ENCODE measurements at places on chromosomes 5 and 9.

DNA sequence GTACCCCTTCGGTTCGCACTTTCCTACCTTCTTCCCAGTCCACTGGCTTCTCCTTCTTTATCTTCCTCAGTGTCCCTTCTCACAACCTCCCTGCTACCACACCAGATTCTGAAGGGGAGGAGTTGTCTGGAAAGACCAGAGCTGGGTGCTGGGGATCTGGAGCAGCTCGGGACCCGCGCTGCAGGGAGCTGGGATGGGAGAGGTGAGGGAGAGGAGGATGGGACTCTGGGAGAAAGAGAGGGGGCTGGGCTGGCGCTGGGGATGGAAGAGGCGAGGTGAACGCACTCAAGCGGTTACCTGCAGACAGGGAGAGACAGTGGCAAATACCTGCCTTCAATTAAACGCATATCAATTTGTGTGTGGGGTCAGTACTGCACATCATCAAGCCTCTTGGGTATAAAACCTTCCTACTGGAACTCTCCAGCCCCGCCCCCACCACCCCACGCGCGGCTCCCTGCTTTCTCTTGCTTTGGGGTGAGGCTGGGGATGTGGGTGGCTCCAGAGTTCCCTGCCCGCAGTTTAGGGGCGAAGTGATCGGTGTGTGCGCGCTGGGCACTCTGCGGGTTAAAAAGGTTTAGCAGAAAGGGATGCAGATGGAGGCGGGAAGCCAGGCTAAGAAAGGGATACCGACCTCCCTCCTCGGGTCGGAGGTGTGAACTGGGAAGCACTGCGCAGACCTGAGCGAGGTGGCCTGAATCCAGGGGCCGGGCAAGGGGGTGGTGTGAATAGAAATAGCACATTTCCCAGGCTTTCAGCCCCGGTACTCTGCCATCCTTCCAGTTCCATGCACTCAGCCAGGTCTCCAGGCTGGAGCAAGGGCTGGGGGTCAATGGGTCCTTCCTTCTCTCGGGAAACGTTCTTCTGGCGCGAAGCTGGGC is 977 bp upstream of the PAM start:
- DNase-seq = no peak

GRCh38 chr5:140215276-140215675 is 40.3 kb downstream of the CYSTM1 start:
- no peak for DNase-seq

GRCh38 chr9:2132484-2133082 is 117.4 kb downstream of the SMARCA2 start:
- DNase-seq = no peak

DNA sequence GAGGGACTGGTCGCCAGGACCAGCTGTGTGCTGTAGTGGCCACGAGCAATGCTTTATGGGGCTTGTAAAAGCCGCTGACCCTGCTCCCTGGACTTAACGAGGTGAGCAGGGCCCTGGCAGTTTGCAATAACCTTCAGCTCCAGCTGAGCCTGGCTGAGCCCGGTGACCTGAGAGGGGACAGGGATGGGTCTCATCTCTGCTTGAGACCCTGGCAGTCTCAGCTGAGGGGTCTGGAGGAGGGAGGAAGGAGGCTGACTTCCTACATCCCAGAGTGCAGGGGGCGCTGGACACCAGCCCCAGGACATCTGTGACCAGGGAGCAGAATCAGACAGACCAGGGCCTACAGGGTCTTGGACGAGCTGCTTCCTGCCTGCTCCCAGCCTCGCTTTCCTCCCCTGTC is 277.5 kb upstream of the MVB12B start:
- no peak for DNase-seq

GRCh38 chr5:76376866-76377230 is 26.2 kb upstream of the IQGAP2 start:
- no peak for DNase-seq

DNA sequence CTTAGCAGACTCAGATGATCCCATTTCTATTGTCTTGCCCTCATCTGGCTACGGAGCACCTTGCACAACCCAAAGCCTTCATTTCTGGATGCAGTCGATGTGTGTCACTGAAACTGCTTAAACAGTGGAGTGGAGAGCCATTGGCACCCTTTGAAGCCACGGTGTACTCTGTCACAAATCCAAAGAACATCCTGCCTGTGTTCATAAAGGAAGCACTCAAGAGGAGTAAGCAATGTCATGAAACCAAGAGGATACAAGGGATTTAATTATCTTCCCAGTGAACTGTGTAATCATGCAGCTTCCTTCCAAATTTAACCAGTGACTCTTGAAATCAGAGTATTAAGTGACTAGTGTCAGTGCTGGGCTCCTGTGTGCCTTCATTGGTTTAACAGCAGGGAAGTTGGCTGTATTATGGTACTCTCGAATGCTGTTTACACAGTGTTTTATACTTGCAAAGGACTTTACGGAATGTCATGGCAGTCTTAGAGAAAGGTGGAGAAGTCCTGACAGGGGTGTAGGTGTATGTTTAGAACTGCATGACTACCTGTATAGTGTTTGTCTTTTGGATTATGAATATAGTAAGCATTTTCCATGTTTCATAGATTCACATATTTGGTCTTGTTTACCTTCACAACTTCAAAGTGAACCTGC is 41.9 kb downstream of the CD180 start:
- DNase-seq = no peak

DNA sequence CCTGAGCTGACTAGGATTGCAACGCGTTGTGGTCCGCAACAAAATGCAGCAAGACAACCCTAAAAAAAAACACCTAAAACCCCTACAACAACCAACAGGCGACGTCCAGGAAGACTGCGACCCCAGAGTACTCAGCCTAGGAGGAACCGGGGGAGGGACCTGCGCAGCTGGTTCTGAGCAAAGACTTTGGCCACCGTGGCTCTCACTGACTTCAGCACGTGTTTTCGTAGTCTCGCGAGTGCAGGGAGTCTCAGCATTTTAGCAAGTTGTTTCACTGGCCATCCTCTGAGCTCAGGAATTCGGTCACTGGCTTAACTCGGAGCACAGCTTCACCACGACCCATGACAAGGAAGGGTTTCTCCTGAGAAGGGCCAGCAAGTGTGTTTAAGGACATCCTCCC is 8.6 kb upstream of the ZDHHC11 start:
- DNase-seq = no peak

GRCh38 chr9:69460012-69460411 is 135.0 kb downstream of the ENTREP1 start:
- DNase-seq = no peak

GRCh38 chr9:101738566-101739183 is at the start of gene GRIN3A:
Gene GRIN3A, minus strand, starts transcription at chr9:101738647. Its CDS starts 668 bp downstream, at chr9:101737979.
- DNase-seq = no peak

GRCh38 chr9:99594056-99594780 is 227.5 kb upstream of the NR4A3 start:
- no peak for DNase-seq

GRCh38 chr5:72841756-72842535 is 25.5 kb downstream of the TNPO1 start:
- DNase-seq = no peak

DNA sequence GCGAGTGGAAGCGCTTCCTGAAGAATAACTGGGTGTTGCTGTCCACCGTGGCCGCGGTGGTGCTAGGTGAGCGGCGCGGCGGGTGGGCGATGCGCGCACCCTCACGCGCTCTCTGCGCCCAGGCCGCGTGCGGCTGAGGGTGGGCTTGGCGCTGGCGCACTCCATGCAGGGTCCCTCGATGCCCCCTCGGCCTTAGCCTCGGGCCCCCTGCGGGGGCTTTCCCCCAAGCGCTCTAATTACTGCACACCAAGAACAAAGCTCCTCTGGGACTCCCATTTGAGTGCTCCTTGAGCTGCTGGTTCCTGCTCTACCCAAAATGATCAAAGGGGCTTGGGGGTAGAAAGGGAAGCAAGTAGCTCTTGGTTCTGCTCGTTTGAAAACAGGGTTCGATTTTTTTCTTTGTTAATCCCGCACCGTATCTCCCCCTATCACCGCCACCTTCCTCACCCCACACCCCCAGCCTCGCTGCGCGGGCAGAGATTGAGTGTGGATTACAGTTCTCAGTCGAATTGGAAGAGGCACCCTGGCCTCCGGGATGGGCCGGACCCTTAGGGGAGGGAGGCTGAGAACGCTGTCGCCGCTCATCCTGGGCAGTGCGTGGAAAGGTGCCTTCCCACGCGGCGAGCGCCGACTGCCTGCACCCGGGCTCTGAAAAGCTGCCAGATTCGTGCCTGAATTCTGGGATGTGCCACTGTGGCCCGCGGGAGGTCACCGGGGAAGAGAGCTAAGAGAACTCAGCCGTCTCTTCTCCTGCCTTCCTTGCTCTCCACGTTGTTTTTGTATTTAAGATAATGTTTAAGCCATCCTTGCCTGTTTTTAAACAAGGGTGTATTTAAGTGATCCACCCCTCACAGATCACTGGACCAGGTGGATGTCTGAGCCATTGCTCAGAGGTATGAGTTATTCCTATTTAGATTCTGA is 697 bp downstream of the SLC1A1 start:
- no peak for DNase-seq

DNA sequence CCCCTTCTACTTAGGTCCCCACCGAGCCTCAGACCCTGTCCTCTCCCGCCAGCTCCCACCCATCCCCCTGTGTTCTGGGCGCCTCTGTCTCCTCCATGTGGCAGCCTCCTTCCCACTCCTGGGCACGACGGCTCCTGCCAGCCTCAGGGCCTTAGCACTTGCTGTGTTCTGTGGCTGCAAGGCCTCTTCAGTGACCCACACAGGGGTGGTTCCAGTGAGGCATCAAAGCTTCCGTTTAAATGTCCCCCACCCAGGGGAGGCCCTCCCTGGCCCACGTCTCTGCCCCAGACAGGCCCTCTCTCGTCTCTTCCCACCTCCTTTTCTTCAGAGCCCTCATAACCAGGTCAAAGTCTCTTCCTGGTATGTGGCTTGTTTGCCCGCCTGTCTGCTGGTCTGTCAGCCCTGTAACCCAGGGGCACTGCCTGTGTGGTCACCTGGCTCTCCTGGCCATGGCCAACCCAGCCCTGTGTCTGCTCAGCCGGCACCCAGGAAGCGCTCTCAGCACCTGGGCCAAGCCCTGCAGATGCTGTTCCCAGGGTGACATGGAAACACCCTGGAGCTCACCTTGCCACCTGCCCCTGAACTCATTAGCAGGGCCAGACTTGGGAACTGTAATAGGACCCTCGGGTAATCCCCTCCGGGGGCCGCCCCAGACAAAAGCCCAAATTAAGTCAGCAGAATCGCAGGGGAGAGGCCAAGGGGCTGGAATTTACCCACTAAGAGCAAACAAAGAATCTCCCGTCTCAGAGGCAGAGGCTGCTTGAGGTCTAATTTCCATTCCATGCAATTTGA is 33.7 kb downstream of the LHX3 start:
- DNase-seq = no peak

- DNase-seq = no peak
Observed at GRCh38 chr9:136050266-136050700, 44.8 kb downstream of the NACC2 start.

DNA sequence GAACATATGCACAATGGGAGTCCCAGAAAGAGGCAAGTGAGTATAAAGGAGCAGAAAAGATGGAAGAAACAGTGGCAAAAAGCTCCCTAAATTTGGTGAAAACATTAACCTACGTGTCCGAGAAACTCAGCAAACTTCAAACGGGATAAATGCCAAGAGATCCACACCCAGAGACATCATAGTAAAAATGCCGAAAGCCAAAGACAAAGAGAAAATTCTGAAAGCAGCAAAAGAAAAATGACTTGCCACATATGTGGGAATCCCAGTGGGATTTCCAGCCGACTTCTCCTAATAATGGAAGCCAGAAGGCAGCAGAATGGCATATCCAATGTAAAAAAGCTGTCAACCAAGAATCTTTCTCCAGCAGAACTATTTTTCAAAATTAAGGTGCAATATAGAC is 101.2 kb downstream of the ADAMTS2 start:
- no peak for DNase-seq

DNA sequence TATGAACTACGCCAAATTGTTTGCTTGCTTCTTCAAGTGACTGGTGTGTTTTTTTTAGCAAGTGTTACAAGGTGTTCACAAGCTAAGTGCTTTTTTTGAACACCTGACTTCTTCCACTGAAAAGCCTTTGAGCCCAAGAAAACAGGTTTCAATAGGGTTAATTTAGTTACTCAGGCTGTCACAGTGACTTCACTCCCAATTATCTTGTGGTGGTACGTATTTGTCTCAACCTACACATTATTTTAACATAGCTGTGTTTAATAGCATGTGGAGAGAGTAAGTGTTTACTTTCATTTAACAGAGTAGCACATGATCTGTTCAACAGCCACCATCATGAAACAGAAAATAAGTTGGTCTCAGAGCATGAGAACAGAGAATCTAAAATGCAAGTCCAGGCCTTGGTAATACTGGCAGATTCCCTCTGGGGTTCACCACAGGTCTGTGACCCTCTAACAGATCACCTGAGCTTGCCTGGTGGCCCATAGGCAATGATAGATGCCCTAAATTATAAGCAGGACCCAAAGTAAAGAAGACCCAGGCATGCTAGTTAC is 267.7 kb upstream of the SMARCA2 start:
- no peak for DNase-seq

DNA sequence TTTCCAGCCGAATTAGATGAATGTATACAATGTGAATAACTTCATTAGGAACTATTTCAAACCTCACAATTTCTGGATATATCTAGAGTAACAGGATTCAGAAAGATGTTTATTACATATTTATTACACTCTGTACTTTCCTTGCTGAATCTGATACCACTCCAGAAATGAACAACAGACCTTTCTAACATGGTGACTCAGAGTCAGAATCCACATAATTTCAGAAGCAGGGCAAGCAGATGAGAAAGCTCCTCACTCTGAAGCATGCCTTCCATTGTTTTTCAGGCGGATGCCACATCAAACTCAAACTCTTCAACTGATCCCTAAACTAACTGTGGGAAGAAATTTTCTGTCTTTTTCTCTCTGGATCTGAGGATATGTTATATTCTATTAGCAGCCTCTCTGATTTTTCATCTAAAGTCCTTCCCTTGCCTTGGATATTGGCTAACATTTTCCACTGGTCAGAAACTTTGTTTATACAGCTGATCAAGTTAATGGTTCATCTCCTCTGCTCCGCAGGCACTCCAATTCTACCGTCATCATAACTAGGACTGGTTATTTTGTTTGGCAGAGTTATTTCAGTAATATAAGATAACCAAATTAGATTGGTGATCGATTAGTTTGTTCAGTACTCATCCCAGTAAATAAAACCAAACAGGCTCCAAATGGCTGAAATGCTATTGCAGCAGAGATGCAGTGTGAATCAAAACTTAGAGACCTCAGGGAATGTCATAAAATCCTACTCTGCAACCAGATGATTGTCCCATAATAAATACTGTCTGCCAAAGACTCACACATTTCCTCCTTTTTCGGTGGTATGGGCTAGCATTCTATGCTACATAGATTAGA is 556.0 kb downstream of the EBF1 start:
- no peak for DNase-seq

GRCh38 chr5:143418140-143418866 is 14.8 kb upstream of the NR3C1 start:
- DNase-seq = no peak

- DNase-seq = no peak
Observed at GRCh38 chr5:116651653-116652052, 77.0 kb upstream of the SEMA6A start.

- DNase-seq = no peak
Observed at GRCh38 chr9:35798658-35799374, 7.4 kb downstream of the NPR2 start.

- no peak for DNase-seq
Observed at GRCh38 chr9:137521405-137521985, 28.7 kb downstream of the PNPLA7 start.

Data from stimulated activated CD8-positive, alpha-beta memory T cell treated with anti-CD3 and anti-CD28 coated beads, Interleukin-12 subunit alpha, Interleukin-12 subunit beta, amount 100 ng/mL, for 1 hour (primary cell).